ENCODE measurements at places on chromosomes 3 and 15. TPM values are rescaled to one million over a fixed set of nuclear protein-coding genes. Genes with fewer than 3 reads are reported as not detected.

Gene MESP1
- total RNA-seq, result 1.2 TPM

Gene PRSS50
- not detected for total RNA-seq

Gene VEPH1
- total RNA-seq, result not detected

Gene GOLGA8T
- total RNA-seq, result 0.48 TPM

GRCh38 chr3:20074226-20075063 is 34.2 kb downstream of the KAT2B start:
- DNase-seq, result no peak

DNA sequence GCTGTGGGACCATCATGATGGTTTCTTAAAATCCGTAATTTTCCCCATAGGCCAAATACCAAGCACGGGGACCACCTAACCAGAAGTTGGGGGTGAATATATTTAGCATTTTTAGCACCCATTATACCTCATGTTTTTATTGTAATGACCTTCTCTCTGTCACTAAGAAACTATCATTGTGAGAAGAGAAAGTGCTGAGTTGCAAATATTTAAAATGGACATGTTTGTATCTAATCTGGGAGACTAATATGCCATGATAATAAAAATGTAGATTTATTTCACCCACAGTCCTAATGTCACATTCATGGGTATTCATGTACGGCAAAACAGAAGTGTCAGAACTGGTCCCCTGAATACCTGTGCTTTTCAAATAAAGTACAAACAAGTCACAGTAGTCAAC is 398.9 kb upstream of the NR2F2 start:
- no peak for DNase-seq

DNA sequence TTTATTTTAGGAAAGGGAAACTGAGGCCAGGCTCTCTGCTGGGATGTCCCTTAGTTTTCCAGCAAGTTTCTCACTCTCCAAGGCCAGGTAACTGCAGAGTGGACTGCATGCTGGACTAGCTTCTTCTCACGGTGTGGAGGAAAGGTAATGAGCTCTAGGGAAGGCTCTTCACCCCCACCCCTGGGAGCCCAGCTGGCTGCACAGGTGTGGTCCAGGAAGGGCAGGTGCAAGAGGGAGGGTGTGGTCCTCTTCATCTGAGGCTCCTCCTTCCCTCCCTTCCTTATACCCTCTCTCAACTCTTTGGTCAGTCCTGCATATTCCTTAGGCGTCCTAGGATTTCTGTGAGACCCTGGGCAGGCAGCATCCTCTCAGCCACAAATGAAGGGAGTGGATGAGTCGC is 33.9 kb downstream of the RNU5B-1 start:
- DNase-seq, result no peak

- DNase-seq, result no peak
Observed at GRCh38 chr3:98750276-98750919, 12.7 kb upstream of the ST3GAL6 start.

DNA sequence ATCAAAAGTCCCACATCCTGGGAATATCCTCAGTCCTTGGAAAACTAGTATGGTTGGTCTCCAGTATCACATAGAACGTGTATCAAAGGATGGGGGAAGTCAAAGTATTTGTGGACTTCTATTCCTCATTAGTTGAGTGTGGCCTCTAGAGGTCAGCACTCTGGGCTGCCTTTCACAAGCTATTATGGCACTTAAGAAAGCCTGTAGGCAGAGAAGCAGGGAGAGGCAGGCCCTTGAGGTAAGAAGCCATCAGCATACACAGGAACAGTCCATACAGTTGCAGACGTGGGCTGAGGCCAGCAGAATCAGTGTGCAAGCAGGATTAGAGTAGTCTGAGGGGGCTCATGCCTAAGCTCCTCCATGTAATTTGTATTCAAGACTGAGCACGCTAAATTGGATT is 341.7 kb downstream of the CLSTN2 start:
- DNase-seq, result no peak

DNA sequence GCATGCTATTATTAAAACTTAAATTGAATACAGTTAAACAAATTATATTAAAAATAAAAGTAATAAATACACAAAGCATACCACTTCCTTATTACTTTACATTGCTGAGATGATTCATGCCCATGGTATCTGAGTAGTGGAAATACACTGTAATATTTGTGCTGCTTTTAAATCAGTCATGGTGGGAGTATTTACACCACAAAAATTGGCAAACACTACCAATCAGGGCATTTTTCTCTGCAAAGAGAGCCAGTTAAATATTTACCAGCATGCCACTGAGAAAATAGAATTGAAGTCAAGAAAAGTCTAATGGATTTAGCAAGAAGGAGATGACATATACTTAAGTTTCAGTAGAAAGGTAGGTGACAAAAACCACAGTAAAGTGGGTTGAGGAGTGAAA is 19.6 kb downstream of the PPARG start:
- no peak for DNase-seq

DNA sequence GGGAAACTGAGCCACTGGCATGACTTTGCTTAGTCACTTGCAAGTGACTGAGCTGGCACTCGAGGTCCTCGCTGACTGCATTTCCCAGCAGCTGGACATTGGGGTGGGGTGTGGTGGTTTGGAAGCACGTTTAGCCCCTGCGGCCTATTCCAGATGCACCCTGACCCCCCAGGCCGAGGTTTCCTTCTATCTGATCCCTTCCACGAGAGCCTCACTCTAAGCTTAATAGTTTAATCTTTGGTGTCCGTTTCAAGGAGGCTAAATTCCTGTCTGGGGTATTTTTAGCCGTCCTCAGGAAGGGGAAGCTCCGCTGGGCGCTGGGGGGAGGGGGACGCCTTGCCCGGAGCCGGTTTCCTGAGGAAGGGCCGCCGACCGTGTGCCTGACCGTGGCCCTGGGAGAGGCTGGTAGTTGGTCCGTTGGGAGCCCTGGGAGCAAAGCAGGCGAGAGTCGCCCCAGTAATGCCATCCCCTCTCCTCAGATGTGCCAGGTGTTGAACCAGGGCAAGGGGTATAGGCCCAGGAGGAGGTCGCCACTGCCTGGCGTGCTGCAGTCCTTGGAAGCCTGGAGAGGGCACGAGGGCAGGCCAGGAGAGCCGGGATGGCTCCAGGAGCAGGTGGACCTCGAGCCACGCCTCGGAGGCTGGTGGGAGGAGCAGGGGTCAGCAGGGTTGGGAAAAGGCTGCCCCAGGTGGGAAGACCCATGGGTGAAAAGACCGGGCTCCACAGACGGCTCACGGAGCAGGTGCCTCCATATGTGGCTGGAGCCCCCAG is 37.2 kb downstream of the IDH2 start:
- DNase-seq, result no peak

- DNase-seq, result no peak
Observed at GRCh38 chr15:63668601-63669000, 71.4 kb downstream of the FBXL22 start.

- peak; percentile 91 for DNase-seq
Observed at GRCh38 chr15:42490671-42491538, at the start of gene ZNF106. ZNF106 (minus strand) TSS chr15:42491141; CDS start chr15:42472289, 18,852 bp downstream.

- DNase-seq, result no peak
Observed at GRCh38 chr3:47892286-47893040, 89.5 kb downstream of the DHX30 start.

DNA sequence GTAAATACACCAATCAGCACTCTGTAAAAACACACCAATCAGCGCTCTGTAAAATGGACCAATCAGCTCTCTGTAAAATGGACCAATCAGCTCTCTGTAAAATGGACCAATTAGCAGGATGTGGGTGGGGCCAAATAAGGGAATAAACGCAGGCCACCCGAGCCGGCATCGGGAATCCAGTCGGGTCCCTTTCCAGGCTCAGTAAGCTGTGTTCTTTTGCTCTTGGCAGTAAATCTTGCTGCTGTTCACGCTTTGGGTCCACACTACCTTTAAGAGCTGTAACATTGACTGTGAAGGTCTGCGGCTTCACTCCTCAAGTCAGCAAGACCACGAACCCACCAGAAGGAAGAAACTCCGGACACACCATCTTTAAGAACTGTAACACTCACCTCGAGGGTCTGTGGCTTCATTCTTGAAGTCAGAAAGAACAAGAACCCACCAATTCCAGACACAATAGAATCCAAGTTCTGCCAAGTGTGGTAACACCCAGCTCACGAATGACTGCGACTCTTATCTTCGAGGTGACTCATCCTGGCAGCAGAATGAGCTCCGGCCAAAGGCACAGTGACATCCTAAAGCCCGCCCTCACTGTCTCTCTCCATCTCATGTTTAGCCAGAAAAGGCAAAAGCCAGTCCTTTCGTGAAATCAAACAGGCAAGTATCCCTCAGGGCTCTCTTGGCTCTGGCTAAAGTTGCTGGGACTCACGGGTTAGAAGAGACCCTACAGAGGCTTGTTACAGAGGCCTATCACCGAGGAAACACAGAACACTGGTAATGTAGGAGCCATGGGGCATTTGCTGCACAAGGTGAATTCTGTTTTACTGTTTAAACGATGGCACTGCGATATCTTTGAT is 155.2 kb downstream of the FAM43A start:
- DNase-seq, result no peak
